Fibroblast of skin of back (primary cell): ENCODE measurements at places on chromosomes 6 and 20.

GRCh38 chr6:25882051-25882496, 8.0 kb upstream of the SLC17A3 start:
- DNase-seq = no peak

GRCh38 chr6:99745651-99746050, 139.0 kb downstream of the PRDM13 start:
- peak; percentile 64 for DNase-seq

DNA sequence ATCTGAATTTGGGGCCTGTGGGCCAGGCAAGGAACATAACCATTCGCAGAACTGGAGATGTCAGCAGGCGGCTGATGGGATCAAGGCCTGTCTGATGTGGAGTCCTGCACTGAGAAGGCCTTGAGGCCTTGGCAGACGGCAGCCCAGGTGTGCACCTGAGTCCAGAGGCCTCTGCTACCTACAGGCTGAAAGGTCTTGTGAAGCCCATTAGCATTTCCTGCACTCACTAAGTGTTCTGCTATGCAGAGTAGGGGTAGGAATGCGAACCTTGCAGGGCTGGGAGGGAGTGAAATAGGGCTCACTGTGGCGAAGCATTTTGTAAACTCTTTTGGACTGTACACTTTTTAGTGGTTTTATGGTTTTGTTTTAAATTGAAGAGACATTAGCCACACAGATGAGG, 48.3 kb upstream of the RNF24 start:
- DNase-seq = no peak

DNA sequence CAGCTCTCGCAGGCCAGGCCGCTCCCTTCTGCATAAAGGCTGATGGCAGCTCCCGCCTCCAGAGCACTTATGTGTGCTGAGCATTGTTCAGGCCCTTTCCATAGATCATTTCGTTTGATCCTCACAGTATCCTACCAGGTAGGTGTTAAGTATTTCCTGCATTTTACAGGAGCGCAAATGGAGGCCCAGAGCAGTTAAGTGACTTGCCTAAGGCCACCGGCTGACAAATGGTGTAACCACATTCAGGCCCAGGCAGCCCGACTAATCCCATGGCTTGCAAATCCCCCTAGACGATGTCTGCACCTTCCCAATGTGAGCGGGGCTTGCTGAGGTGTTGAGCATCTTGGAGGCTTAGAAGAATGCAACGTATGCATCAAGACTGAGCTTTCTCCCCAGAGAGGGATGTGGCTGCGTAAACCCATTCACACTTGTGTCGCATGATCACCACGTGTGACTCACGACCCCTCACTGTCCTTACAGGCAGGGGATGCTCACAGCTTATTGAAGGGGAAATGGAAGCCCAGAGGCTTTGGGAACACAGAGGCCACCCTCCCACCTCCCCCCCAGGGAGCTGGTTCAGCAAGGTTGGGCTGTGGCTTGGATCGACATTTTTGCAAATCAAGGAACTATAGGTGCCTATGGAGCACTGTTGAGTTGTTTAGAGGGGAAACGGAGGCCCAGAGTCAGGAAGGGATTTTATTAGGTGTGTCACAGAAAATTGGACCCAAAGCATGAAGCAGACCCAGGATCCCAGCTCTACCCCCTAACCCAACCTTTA, 7.0 kb downstream of the BPIFB2 start:
- no peak for DNase-seq

DNA sequence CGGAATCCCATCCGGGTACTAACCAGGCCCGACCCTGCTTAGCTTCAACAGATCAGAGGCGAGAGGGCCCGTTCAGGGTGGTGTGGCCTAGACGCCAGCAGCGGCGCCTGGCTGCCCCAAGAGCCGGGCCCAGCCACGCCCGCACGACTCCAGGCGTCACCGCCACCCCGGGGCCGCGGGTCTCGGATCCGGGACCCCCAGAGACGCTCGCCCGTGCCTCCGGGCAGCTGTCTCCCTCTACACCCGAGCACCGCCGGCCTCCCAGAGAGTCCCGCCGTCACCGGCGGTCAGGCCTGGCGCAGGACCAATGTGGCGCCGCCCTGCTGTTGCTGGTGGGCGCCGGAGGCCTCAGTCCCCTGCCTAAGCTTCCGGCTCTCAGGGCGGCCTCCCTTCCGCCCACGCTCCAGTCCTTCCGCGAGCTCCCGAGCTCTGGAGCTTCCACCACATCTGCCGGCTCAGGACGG, 441.2 kb upstream of the DEFB115 start:
- DNase-seq = peak; percentile 33

- DNase-seq = no peak
Measured at GRCh38 chr6:33313105-33313708, 671 bp downstream of the TAPBP start.

DNA sequence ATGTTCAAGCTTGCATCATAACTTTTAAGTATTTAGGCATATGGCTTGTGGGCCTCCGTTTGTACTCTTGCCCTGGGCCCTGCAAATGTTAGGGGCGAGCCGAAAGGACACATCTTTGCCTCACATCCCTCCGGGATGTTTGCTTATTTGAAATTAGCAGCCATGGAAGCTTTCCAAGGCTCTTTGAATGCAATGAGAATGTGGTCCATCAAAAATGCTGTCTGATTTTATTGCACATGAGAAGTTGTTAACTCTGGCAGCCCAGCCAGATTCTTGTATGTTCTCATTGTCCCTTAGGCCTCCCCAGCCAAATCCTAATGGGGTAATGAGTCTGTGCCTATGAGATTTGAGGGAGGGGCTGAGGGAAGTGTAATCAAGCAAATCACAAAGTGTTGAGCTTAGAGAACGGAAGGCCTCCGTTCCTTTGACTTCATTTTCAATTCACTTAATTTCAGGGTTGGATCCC, 261.2 kb upstream of the MARCKS start:
- DNase-seq = peak; percentile 77

- peak; percentile 70 for DNase-seq
Measured at GRCh38 chr6:43308101-43308989, at the start of gene CRIP3. CRIP3 (minus strand) TSS chr6:43308826; CDS start chr6:43308792, 34 bp downstream.

DNA sequence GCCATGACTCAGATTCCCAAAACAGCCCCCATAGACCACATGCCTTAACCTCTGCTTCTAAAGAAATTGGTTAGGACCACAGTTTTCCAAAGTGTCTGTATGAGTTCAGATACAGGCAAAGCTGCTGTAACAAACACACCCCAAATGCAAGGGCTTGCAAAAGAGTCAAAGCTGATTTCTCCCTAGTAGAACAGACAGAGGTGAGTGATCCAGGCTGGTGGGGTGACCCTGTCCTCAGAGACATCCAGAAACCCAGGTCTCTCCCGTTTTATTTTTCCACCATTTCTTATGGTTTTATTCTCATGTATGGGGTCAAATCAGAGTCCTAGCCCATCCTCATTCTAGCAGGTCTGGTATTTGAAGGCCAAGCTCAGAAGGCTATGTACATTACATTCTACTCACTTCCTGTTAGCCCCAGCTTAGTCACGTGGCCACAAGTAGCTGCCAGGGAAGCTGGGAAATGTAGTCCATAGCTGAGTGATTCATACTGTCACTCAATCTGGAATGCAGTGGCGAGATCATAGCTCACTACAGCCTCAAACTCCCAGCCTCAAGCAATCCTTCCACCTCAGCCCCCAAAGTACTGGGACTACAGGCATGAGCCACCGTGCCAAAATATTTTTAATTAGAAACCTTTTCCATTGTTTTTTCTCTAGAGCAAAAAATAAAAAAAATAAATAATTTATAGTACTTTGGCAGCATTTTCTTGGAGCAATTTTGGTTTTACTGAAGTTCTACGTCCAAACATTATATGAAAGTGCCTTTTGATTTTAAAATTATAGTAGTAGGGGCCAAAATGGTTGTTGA, 175.2 kb downstream of the ZMYND8 start:
- peak; percentile 94 for DNase-seq

DNA sequence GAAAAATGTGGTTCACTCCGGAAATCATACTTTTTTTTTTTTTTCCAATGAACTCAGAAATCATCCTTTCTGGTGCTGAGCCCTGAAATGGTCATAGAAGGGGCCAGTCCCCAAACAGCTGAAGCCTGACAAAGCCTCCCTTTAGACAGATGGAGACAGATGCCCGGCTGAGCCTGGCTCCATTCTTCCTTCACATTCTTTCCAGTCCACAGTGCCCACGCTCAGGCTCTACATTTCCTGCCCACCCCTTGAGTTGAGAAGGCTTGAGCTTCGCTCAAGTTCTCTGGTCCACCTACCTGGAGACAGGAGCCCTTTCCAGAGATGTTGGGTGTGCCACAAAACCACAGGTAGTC, 41.2 kb downstream of the KCNK5 start:
- no peak for DNase-seq

- no peak for DNase-seq
Measured at GRCh38 chr6:14945461-14946185, 300.2 kb upstream of the JARID2 start.

- no peak for DNase-seq
Measured at GRCh38 chr6:166655251-166655650, 28.2 kb upstream of the RPS6KA2 start.

DNA sequence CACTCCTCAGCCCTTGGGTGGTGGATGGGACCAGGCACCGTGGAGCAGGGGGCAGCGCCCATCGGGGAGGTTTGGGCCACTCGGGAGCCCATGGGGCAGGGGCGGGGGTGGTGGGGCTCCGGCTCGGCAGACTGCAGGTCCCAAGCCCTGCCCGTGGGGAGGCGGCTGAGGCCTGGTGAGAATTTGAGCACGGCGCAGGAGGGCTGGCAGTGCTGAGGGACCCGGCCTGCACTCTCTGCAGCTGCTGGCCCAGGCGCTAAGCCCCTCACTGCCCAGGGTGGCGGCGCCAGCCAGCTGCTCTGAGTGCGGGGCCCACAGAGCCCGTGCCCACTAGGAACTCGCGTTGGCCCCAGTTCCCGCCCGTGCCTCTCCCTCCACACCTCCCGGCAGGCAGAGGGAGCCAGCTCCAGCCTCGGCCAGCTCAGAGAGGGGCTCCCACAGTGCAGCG, 182.1 kb upstream of the OPRM1 start:
- DNase-seq = no peak

GRCh38 chr6:42436825-42437224, 14.9 kb downstream of the TRERF1 start:
- peak; percentile 40 for DNase-seq

- no peak for DNase-seq
Measured at GRCh38 chr6:158610319-158610968, 34.1 kb downstream of the DYNLT1 start.

DNA sequence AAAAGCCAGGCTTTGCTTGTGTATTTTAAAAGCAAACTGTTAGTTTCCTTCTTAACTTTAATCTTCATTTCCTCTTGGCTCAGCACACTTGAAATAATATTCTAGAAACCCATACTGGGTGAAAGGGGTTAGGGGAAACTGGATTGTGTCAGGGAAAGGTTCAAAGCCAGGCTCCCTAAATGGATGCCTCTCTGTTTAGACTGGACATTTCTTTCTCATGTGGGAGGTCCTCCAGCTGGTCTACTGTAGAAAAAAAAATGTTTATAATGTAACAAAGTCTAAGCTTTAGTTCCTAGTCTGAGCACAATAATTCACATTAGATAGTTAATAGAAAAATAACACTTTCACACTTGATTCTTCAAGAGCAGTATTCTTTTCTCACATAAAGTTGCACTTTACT, 89.0 kb upstream of the AKIRIN2 start:
- no peak for DNase-seq

GRCh38 chr20:14745830-14746229, 408.4 kb upstream of the FLRT3 start:
- no peak for DNase-seq

- no peak for DNase-seq
Measured at GRCh38 chr20:15630360-15630759, 942.9 kb downstream of the KIF16B start.

- DNase-seq = peak; percentile 3
Measured at GRCh38 chr6:22112461-22112860, 184.4 kb downstream of the PRL start.

- DNase-seq = peak; percentile 37
Measured at GRCh38 chr6:117265410-117266256, at the start of gene VGLL2. VGLL2 (plus strand) TSS chr6:117265558; CDS start chr6:117265764, 206 bp downstream.

DNA sequence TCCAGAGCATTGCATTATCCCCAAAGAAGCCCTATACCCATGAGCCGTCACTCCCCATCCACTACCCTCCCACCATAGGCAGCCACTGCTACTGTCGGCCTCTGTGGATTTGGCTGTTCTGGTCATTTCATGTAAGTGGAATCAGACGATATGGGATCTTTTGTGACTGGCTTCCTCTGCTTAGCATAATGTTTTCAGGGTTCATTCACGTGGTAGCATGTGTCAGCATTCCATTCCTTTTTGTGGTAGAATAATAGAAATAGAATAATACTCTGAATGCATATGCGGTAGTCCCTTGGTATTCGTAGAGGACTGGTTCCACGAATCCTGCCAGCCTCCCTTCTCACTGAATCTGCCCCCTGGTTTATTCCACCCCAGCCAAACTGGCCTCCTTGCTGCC, 402.6 kb upstream of the SULF2 start:
- peak; percentile 86 for DNase-seq

- DNase-seq = no peak
Measured at GRCh38 chr6:107209406-107210305, 94.3 kb upstream of the BEND3 start.

- peak; percentile 19 for DNase-seq
Measured at GRCh38 chr6:35602133-35602946, 86.4 kb downstream of the FKBP5 start.

- peak; percentile 3 for DNase-seq
Measured at GRCh38 chr20:21437816-21438215, 40.5 kb upstream of the NKX2-4 start.

DNA sequence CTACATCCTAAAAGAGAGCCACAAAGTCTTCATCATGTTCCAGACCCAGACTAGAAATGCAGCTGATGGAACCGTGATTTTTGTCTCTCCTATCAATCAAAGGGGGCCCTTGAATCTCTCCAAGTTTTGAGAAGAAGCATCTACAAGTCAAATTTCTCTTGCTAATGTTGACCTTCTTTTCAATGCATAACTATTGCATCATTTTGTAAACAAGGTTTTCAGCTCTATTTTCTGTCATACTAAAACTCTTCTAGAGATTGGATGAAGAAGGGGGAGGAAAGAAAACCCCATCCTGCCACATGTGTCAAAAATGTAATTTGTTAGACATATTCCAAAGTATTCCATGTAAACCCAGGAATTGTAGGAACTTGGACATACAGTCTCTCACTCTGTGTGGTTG, 169.2 kb downstream of the LMBRD1 start:
- DNase-seq = no peak

DNA sequence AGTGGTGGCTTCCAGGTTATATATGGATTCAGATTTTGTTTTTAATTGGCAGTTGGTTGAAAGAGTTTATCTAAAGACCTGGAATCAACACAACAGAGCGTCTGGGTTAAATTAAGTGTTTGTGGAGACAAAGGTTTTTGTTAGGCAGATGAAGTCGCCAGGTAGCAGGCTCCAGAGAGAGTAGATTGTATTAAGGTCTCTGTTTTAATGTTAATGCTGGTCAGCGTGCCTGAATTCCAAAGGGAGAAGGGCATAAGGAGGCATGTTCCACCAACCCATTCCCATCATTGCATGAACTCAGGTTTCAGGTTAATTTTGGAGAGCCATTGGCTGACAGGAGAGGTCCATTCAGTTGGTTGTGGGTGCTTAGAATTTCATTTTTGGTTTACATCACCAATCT, 744.1 kb upstream of the GJE1 start:
- no peak for DNase-seq
